Temporal lobe (tissue), 4 donors: ENCODE measurements at places on chromosomes 3 and 15. TPM values are rescaled to one million over a fixed set of nuclear protein-coding genes. Genes with fewer than 3 reads are reported as not detected.

KIF15 gene
- 6.4 TPM for total RNA-seq

PAQR9 gene
- 2.0 TPM for total RNA-seq

DAZL gene
- not detected for total RNA-seq

LRRC2 gene
- total RNA-seq: 2.5 TPM

TEX9 gene
- total RNA-seq: 20.4 TPM

ZPLD1 gene
- under 0.01 TPM for total RNA-seq

TMOD2 gene
- 208 TPM for total RNA-seq

LRRC49 gene
- total RNA-seq: 95.6 TPM

POTEB gene
- not detected for total RNA-seq

PRR23A gene
- not detected for total RNA-seq

COLQ gene
- total RNA-seq: 1.7 TPM

HGD gene
- 0.98 TPM for total RNA-seq

ROPN1 gene
- total RNA-seq: not detected

ANKRD63 gene
- total RNA-seq: 0.49 TPM

GPR87 gene
- not detected for total RNA-seq

PLA1A gene
- under 0.01 TPM for total RNA-seq

IL20RB gene
- 0.25 TPM for total RNA-seq

CFAP161 gene
- total RNA-seq: 2.2 TPM

CCDC33 gene
- total RNA-seq: 0.25 TPM

CTDSPL2 gene
- 89.2 TPM for total RNA-seq

GHSR gene
- total RNA-seq: not detected

CCR2 gene
- total RNA-seq: 0.25 TPM

STRIT1 gene
- total RNA-seq: not detected

GOLGA8N gene
- 3.0 TPM for total RNA-seq

SLC49A4 gene
- 21.4 TPM for total RNA-seq

ABI3BP gene
- 3.0 TPM for total RNA-seq

MRPS22 gene
- 47.2 TPM for total RNA-seq

LIPH gene
- not detected for total RNA-seq

CAMP gene
- total RNA-seq: not detected

ITIH4 gene
- 2.2 TPM for total RNA-seq

SLC12A1 gene
- total RNA-seq: 0.98 TPM

EIF4E3 gene
- total RNA-seq: 21.4 TPM

GLCE gene
- total RNA-seq: 52.9 TPM

PODXL2 gene
- 178 TPM for total RNA-seq

MON1A gene
- 9.1 TPM for total RNA-seq
